ENCODE measurements at places on chromosomes 5 and 9.
A peak's percentile ranks its signal among the peaks of the same experiment; 100 is the strongest.

GRCh38 chr9:86336058-86336457, 18.2 kb downstream of the TUT7 start:
- DNase-seq: no peak

GRCh38 chr9:99114049-99114440, 9.1 kb downstream of the TGFBR1 start:
- no peak for DNase-seq

DNA sequence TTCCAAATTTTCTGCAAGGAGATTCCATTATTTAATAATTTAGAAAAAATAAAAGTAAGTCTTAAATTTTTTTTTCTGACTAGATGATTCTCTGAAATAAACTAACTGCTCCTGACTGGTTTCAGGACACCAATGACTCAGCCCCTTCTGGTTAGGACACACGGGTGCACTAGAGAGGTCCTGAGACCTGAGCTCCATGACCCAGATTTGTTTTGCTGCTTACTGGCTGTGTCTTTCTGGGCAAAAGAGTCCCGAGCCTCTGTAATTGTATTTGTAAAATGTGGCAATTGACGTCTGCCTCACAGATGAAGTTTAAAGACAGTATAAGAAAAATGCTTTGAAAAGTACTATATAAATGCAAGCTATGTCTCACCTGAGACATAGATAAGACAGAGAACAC, 89.1 kb downstream of the SLC24A2 start:
- DNase-seq: no peak

GRCh38 chr9:107890921-107891465, 401.4 kb upstream of the KLF4 start:
- DNase-seq: peak; percentile 5

GRCh38 chr5:36502608-36503007, 103.8 kb upstream of the SLC1A3 start:
- peak; percentile 81 for DNase-seq

DNA sequence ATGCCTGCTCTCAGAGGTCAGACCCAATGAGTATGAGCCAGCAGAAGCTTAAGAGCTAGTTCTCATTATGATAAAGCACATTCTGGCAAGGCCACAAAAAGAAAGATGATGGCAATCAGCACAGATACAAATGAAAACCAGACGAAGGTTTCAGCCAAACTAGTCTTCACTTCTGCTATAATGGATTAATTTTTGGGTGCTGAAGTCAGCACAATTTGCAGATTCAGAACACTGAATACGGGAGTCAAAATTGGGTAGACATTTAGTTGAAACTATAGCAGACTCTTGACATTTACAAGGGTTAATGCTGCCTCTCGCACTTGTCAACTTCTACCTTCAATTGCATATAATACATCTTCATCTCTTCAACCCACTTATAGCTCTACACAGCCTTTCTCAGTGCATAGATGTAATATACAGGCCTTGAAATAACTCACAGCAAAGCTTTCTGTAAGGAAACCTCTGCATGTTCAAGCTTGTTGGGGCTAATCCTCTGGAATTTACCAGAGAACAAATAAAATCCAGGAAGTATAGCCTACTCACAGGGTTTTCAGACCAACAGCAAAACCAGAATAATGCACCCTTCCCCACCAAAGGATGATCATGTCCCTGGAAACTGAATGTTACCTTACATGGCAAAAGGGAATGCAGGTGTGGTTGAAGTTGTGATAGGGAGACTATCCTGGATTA, 77.1 kb downstream of the BAAT start:
- DNase-seq: no peak

GRCh38 chr9:111483858-111484571, at the start of gene ECPAS:
Gene ECPAS, minus strand, starts transcription at chr9:111484383. Its CDS starts 11,465 bp downstream, at chr9:111472918.
- peak; percentile 78 for DNase-seq

DNA sequence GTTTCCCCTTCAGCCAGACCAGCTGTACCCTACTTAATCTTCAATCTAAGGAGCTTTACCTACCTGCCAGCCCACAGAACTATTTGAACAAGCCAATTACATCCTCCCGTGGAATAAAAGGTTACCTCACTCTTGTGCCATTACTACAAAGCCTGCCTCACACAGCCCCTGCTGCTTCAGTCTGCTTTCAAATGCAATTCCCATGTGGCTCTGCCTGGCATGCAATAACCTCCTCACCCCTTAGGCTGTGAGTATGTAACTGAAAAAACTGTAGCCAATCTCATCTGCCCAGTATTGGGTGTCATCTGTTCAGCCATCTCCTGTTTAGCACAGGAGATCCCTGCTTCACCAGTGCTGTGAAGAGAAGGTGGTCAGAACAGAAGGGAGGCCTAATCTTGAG, 6.1 kb upstream of the GCNT1 start:
- no peak for DNase-seq

DNA sequence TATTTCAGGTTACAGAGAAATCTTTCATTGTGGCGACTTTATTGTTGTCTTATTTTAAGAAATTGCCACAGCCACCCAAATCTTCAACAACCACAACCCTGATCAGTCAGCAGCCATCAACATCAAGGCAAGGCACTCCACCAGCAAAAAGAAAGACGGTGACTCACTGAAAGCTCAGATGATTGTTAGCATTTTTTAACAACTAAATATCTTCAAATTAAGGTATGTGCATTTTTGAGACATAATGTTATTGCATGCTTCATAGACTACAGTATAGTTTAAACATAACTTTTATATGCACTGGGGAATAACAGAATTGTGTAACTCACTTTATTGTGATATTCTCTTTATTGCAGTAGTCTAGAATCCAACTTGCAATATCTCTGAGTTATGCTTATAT, 263.4 kb downstream of the TMEM232 start:
- DNase-seq: no peak

DNA sequence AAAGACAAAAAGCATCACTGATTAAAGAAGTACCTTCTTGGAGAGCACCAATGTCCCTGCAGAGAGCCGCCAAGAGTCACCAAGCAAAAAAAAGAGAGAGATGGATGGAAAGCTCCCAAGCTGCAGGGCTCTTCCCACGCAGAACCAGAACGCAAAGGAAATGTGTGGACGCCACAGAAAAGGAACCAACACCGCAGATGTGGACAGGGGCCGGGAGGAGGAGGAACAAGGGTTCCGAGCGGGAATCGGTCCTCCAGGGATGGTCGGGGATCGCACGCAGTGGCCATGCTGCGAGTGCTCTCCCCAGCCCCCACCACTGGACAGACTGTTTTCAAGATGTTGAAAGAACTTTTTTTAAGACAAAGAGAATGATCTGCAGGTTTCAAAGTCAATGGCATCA, 40.2 kb upstream of the ZNF354A start:
- DNase-seq: no peak

- DNase-seq: no peak
Observed at GRCh38 chr5:94745786-94746730, 127.6 kb downstream of the SLF1 start.

DNA sequence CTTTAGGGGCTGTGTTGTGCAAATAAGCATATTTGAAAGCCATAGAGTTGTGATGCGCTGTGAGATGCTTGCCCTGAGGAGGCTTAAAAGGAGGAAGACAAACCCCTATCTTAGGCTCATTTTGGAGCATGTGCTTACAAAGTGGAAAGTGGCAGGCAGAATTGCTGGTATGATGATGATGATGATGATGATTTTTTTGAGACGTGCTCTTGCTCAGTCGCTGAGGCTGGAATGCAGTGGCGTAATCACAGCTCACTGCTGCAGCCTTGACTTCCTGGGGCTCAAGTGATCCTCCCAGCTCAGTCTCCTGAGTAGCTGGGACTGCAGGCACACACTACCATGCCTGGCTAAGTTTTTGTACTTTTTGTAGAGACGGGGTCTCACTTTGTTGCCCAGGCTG, 1.7 kb downstream of the CNOT8 start:
- DNase-seq: peak; percentile 37

DNA sequence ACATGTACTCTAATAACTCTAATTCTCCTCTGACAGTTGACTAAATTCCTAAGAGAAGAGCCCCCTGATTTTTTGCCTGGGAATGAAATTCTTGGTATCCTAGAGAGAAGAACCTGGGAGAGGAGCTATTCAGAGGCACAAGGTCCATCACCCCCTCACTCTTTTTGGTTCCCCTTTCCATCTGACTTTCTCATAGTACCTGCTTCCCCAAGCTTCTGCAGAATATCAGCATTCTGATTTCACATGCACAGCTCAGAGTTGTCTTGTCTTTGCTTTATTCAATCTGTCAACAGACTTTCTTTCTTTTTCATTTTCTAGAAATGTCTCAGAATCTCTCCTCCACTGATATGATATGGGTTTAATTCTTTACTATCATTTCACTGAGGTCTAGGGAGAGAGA, 141.5 kb upstream of the FBXL17 start:
- no peak for DNase-seq

DNA sequence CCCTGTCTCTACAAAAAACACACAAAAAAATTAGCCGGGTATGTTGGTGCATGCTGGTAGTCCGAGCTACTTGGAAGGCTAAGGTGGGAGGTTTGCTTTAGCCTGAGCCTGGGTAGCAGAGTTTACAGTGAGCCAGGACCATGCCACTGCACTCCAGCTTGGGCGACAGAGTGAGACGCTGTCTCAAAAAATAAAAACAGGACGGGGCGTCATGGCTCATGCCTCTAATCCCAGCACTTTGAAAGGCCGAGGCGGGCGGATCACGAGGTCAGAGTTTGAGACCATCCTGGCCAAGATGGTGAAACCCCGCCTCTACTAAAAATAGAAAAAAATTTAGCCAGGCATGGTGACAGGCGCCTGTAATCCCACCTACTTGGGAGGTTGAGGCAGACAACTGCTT, 40.3 kb downstream of the UBE2D2 start:
- DNase-seq: no peak

DNA sequence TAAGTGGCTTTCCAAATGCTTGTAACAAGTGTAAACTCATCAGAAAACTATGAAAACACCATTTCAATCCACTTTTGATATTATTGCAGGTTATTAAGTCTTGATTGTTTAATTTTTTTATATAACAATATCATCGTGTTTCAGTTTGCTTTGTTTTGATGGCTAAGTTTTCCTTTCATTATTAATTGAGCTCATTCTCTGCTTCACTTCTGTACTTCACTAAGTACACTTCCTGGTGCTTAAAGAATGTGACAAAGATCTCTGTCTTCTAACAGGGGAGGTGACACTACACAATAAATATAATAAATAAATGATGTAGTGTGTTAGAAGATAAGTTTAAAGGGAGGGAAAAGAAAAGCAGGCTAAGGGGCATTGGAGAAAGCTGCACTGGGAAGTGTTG, 13.0 kb upstream of the RAD23B start:
- DNase-seq: no peak

Data from ACHN (cell line).